ENCODE measurements at places on chromosomes 7 and 10. TPM values are rescaled to one million over a fixed set of nuclear protein-coding genes. Genes with fewer than 3 reads are reported as not detected.
A peak's percentile ranks its signal among the peaks of the same experiment; 100 is the strongest.

DNA sequence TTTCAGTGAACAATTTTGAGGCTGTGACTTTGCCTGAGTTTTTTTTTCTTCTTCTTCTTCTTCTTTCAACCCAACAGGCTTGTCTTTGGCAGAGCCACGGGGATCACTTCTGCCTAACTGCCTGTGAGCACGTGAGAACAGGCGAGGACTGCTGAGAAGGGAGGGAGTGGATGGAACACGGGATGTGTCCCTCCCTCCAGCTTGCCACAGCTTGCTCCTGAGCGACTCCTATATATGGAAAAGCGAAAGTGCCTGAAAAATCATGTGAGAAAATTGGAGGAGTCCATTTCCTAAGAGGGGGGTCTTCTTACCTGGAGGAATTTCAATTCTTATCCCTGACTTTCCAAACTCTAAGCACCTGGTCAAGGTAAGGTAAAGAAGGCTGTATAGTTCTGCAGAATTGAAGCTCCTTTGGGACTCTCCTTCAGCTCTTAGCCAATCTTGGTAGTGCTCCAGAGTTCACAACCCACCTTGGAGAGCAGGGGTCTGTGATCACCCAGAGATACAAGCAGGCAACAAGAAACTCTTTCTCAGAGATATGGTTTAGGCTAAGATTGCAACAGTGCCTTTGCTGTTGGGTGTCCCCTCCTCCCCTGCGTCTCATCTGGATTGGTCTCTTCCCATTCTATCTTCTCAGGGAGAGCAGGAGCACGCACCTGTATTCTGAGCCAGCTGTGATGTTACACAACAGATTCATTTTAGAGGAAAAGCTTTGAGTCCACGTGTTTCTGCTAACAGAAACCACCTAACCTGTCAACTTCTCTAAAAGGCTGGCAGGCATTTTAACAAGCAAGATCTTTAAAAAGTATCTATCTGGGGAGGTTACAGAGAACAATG is at the start of gene MAT1A:
TSS of gene MAT1A (minus strand) at position 208 of the 837 bp plus-strand sequence. CDS start 235 bp downstream, outside the sequence.
- no peak for DNase-seq
- H3K4me1 ChIP-seq, result no peaks in the 10 kb centered on the region
- no peaks in the 10 kb centered on the region for H3K36me3 ChIP-seq
- no peak within 1 kb of the TSS for H3K4me3 ChIP-seq

DNA sequence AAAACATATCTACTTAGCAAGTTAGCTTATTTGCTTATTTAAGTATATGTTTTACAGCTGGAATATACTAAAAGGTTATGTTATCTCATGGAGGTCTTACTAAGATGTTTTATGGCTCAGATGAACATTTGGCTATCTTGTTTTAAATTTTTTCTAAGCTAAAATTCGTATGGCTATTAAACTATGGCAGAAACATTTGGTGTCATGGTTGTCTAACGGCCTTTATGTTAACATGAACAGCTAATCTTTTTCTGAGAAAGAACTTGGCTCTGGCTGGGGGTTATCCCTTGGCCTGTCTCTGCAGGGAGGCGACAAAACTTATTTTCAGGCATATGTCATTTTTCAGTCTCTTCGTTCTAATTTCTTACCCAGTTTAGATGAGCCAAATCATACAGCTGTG is 101.5 kb upstream of the MTPN start:
- no peaks in the 10 kb centered on the region for H3K4me1 ChIP-seq
- no peak overlapping the region for H3K27ac ChIP-seq
- DNase-seq, result no peak
- H3K4me3 ChIP-seq, result no peak overlapping the region

DNA sequence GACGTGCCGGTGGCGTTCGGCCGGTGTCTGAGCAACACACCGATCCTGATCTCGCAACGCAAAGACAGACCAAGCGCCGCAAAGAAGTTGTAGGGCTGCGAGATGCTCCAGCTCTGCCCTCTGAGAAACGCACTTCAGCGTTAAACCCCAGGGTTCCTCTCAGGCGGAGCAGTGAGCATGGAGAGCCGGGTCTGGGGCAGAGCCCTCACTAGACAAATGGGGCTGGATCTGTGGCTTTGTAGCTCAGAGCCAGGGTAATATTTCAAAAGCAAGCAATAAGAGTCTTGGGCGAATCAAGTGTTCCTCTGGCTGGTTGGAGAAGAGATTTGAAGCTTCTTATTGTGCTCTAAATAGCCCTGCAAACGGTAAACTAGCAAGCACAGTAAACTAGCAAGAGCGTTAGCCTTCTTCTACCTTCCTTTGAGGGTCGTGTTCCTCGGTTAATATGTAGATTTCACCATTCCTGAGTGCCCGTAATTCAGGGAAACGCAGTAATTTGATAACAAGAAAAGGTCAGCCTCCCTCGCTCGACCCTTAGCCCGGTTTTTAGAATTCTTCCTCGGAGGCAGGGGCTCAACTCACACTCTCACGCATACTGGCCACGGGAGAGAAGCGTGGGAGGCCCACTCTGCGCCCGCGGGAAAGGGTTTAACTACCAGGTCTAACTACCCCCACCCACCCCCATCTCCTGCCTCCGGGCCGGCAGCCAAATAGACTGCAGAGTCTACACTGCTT is 6.7 kb downstream of the SKAP2 start:
- no peak overlapping the region for H3K27ac ChIP-seq
- no peak overlapping the region for H3K4me3 ChIP-seq
- DNase-seq, result peak; percentile 36
- H3K4me1 ChIP-seq, result no peaks in the 10 kb centered on the region
- peaks cover 7% of the 10 kb centered on the region for H3K27me3 ChIP-seq
- no peaks in the 10 kb centered on the region for H3K36me3 ChIP-seq

GRCh38 chr7:95169678-95170077 is 154.7 kb downstream of the PON1 start:
- no peaks in the 10 kb centered on the region for H3K27me3 ChIP-seq
- H3K27ac ChIP-seq, result no peak overlapping the region
- DNase-seq, result no peak
- H3K36me3 ChIP-seq, result no peaks in the 10 kb centered on the region

DNA sequence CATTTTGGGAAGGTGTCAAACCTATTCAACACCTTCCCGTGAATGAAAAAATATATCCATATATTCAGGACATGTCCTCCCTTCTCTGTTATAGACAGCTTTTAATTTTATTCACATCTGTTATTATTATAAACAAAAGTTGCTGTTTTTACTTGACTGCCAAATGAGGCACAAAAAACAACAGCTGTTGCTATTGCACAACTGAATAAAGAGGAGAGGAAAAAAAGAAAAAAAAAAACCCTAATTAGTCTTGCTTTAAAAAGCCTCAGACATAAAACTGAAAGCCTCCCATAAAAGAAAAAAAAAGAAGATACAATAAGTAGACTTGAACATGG is 153.4 kb downstream of the BMPER start:
- no peaks in the 10 kb centered on the region for H3K27me3 ChIP-seq
- H3K27ac ChIP-seq, result no peak overlapping the region
- H3K4me3 ChIP-seq, result no peak overlapping the region
- DNase-seq, result no peak

DNA sequence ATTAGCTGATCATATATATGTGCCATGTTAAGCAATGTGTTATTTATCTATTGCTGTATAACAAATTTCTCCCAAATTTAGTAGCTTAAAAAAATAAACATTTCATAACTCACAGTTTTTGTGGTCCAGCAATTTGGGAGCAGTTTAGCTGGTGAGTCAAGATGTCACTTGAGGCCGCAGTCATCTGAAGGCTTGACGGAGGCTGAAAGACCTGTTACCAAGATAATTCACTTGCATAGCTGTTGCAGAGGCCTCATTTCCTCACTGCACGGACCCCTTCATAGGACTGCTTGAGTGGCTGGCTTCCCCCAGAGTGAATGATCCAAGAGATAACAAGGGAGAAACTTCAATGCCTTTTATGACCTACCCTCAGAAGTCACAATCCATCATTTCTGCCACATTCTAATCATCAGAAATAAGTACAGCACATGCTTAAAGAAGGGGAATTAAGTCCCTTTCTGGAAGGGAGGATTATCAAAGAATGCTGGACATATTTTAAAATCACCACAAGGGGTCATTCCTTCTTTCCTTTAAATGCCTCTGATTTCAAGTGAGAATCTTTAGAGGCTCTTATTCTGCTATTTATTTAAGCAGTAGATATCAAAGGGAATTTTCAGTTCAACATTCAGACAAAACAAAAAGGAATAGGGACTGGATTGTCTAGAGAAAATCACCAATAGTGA is 10.5 kb upstream of the SRPK2 start:
- H3K27ac ChIP-seq, result no peak overlapping the region
- H3K36me3 ChIP-seq, result no peaks in the 10 kb centered on the region
- H3K4me1 ChIP-seq, result peaks cover 21% of the 10 kb centered on the region
- DNase-seq, result peak; percentile 77
- no peak overlapping the region for H3K4me3 ChIP-seq

GRCh38 chr10:104307576-104308438 is 30.5 kb downstream of the ITPRIP start:
- peaks cover 26% of the 10 kb centered on the region for H3K36me3 ChIP-seq
- no peak for DNase-seq
- peaks cover 43% of the 10 kb centered on the region for H3K4me1 ChIP-seq
- H3K27ac ChIP-seq, result peak overlapping the region; percentile 62
- no peaks in the 10 kb centered on the region for H3K27me3 ChIP-seq

DNA sequence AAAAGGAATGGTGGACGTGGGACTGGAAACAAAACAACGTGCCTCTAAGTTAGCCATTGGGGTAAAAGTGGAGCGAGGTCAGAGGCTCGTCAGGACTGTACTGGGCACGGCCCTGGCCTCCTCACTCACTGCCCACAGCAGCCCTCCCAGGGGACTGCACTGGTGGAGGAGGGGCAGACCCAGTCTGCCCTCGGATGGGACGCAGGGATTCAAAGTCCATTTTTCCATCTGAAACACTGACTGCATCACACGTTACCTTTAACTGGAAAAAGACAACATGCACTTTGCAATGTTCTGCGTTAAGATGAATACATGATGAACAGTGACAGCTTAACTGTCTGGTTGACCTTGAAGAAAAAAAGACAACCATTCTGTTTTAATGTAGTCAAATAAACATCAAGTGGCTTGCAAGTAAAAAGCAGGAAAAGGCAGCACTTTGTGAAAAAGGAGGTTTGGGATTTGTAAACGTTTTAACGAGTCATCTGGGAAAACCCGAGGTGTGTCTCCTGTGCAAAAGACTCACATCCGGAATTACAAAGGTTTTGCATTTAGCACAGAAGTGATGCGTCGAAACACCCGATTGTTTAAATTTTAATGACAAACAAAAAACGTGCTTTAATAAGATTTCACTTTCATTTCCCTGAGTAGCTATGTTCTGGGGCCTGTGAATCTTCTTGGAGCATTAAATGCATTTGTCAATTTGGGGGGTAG is 18.8 kb downstream of the KLF6 start:
- H3K4me3 ChIP-seq, result no peak overlapping the region
- H3K36me3 ChIP-seq, result no peaks in the 10 kb centered on the region
- DNase-seq, result no peak
- peaks cover 27% of the 10 kb centered on the region for H3K4me1 ChIP-seq
- H3K27ac ChIP-seq, result no peak overlapping the region
- H3K27me3 ChIP-seq, result no peaks in the 10 kb centered on the region

DNA sequence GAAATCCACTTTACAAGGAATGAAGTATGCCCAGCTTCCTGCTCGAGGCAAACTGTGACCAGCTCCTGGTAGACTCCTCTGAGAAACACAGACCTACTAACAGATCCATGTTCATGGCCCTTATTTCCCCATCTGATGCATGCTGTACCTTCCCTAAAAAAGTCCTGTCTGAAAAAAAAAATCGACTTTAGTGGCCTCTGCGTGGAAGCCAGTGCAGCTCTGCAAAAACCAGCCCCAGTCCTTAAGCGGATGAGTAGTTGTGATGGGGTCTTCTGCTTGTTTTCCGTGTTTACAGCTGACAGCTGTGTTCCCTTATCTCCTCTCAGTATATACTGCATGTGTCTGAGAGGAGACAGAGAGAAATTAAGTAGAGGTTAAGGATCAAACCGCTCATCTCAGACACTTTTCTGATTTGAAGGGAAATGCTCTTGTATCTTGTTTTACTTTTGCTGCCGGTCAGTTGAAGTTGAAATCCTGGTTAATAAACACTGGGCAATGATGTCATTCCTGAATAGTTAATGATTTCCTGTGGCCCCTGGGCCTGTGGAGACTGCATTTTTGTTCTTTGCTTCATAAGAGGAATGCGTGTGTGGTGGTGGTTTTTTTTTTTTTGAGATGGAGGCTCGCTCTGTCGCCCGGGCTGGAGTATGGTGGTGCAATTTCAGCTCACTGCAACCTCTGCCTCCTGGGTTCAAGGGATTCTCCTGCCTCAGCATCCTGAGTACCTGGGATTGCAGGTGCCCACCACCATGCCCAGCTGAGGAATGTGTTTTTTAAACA is 67.6 kb downstream of the DOCK1 start:
- H3K4me1 ChIP-seq, result peaks cover 23% of the 10 kb centered on the region
- peak overlapping the region; percentile 86 for H3K27ac ChIP-seq
- H3K27me3 ChIP-seq, result no peaks in the 10 kb centered on the region

DNA sequence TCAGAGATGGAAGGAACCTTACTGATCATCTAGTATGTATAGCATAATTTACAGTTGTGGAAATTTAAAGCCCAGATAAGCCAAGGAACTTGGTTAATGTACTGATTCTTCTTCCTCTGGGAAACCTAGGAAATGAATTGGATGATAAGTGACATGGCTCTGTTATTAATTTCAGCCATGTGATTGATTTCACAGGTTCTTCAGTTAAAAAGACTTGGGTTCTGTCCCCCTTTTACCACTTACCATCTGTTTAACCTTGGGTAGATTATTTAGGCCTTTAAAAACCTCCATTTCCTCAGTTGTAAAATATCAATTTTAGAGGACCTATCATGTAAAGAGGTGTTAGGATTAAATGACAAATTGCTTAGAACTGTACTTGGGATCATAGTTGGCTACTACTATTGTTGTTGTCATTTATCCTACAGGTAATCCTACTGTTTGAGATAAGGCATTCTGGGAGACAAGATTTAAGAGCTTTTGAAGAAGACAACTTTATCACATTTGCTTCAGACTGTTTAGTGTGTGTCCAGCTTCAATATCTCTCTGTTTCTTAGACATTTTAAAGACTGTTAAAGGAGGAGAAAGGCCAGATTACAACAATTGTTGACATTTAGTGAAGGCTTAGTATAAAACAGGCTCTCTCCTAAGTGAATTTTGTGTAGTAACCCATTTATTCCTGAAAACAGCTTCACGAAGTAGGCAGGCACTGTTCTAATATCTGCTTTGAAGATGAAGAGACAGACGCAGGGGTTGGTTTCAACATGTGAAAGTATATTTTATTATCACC is 997.1 kb upstream of the C7orf33 start:
- H3K4me1 ChIP-seq, result no peaks in the 10 kb centered on the region
- H3K4me3 ChIP-seq, result no peak overlapping the region
- no peak for DNase-seq

- no peak overlapping the region for H3K27ac ChIP-seq
- no peaks in the 10 kb centered on the region for H3K36me3 ChIP-seq
- no peak overlapping the region for H3K4me3 ChIP-seq
- H3K27me3 ChIP-seq, result no peaks in the 10 kb centered on the region
These were observed 203.9 kb downstream of the SNX10 start for GRCh38 chr7:26495569-26495968.

The PPP1R3C gene
- total RNA-seq, result 73.4 TPM

The ADCY1 gene
- 0.59 TPM for total RNA-seq

The LLCFC1 gene
- total RNA-seq, result not detected

The EPHA1 gene
- not detected for total RNA-seq

The SPDYE1 gene
- not detected for total RNA-seq

Data from osteoblast (primary cell).